Left ventricle myocardium inferior (tissue), 1 donor: ENCODE measurements at places on chromosomes 5 and 9. TPM values are rescaled to one million over a fixed set of nuclear protein-coding genes. Genes with fewer than 3 reads are reported as not detected.

RARS1 gene
- 48.0 TPM for total RNA-seq

CCDC152 gene
- total RNA-seq = 0.80 TPM

SPINK7 gene
- not detected for total RNA-seq

IFNA21 gene
- not detected for total RNA-seq

RGP1 gene
- total RNA-seq = 30.2 TPM

SPATA31C1 gene
- total RNA-seq = not detected

SLC34A1 gene
- not detected for total RNA-seq

ADGRD2 gene
- total RNA-seq = not detected

HARS2 gene
- total RNA-seq = 27.8 TPM

HIGD2A gene
- 217 TPM for total RNA-seq

RABEPK gene
- total RNA-seq = 9.7 TPM

DNM1 gene
- total RNA-seq = 4.9 TPM

CMYA5 gene
- 1,210 TPM for total RNA-seq

ANP32B gene
- 49.9 TPM for total RNA-seq

LCN9 gene
- total RNA-seq = not detected

DNA sequence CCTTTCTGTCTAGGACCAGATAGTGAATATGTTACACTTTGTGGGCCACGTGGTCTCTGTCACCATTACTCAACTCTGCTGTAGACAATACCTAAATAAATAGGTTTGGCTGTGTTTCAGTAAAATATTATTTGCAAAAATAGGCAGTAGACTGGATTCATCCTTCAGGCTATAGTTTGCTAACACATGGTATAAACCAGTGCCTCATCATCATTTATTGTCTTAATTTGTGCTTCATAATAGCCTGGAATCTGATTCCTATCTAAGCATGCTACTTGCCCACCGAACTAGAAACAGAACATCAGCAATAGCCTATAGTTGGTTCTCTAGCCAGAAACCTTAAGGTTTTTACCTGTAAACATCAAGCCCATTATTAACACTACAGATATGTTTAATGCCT, 215.6 kb downstream of the FBXL7 start:
- DNase-seq = no peak

- no peak for DNase-seq
Measured at GRCh38 chr5:33753704-33754103, 138.1 kb downstream of the ADAMTS12 start.

DNA sequence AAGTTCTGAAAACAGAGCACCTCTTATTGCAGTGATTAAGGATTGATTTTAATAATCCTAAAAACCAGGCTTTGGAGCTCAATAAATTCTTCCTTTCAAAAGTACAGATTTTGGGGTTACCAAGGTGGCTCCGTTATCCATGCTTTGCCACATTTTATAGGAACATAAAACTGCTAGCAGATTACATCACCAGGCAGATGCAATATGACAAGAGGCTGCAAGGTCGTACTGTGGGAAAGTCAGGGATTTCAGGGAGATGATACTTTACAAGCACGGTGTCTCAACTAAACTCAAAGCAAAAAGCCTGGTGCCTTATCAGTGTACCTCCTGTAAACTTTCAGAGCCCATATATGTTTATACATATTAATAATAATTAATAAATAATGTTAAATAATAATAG, 28.6 kb downstream of the ADAMTSL1 start:
- DNase-seq = no peak

DNA sequence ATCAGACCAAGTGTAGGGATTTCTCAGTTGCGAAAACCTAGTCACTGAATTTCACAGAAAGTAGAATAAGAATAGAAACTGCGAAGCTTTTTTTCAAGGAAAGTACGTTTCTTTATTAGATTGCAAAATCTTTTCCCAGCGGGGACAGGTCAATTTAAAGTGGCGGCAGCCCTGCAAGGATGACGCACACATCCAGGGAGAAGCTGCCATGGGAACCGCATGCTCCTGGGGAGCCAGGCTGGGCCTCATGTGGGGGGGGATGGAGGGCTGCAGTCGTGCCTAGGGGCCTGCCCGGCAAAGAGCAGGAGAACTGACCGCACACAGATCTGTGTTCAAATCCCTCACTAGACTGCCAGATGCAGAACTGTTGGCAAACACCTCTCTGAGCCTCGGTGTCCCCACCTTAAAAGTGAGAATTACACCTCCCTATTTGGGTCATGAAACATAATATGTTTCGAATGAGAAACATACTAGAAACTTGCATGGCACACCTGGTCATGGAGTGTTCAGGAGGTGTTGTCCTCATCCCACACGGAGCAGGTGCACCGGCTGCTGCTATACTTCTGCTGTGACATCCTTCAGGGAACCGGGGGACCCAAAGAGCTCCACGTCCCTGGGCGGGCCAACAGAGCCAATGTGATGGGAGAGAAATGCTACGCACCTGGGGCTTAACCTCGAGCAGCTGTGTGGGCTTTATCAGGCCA, 127.8 kb upstream of the PHYKPL start:
- DNase-seq = no peak

DNA sequence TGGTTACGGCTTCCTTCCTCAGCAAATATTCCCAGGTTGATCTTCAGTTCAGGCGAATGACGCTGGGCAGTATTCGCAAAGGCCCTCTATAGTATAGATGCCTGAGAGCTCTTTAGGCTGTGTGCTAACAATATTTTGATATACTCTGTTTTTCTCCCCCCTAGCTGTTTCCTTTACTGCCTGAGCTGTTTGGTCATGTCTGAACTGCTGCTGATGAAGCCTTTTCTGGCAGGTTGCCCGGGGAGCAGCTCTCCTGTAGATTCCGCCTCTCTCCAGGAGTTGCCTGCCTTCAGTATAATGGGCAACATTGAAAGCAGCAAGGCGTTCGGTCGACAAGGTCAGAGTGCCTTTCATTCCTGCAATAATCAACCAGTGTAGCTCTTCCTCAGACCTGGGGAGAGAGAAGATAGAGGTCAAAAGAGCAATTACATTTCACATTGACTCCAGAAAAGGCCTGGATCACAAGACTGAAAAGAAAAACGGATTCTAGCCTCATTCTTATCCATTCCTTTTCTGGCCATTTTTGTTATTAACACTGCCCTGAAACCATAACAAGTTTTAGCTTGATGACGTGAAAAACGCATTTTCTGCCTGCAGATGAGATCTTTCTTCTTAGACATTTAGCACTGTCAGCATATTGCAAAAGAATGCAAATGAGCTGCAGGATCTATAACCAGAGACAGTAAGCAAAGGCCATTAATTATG, 60.1 kb upstream of the ZNF608 start:
- peak; percentile 78 for DNase-seq

DNA sequence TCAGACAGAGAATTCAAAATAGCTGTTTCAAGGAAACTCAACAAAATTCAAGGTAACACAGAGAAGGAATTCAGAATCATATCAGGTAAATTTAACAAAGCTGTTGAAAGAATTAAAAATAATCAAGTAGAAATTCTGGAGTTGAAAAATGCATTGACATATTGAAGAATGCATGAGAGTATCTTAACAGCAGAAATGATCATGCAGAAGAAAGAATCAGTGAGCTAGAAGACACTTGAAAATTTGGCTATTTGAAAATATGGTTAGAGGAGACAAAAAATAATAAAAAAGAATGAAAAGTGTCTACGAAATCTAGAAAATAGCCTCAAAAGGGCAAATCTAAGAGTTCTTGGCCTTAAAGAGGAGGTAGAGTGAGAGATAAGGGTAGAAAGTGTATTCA, 22.9 kb downstream of the LMBRD2 start:
- no peak for DNase-seq

- DNase-seq = no peak
Measured at GRCh38 chr9:105436783-105437182, 11.1 kb upstream of the FSD1L start.

DNA sequence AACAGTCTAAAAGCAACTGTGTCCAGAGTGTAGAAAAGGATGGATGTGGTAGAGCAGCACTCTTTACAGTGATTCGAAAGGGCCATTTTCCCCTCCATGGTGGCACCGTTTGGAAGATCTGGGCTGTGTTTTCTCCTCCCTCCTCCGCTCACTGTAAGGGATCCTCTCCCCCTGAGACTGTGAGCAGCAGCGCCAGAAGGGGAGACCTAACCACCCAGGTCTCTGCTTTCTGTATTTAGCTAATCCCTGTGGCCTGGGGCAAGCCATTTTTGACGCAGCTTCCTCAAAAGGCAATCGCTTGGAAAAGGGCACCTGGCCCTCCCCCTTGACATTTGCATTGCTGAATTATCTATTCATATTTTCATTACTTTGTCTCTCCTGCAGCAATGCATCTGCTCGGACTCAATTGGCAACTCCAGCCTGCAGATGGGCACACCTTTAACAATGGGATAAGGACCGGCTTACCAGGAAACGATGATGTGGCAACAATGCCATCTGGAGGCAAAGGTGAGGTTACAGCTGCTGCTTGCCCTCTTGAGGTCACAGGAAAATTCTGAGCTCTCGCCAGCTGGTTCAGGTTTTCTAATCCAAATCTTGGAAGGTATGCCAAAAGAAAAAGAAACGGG, 244.3 kb upstream of the WWC1 start:
- no peak for DNase-seq

- DNase-seq = no peak
Measured at GRCh38 chr5:158796812-158797497, 302.8 kb downstream of the EBF1 start.

DNA sequence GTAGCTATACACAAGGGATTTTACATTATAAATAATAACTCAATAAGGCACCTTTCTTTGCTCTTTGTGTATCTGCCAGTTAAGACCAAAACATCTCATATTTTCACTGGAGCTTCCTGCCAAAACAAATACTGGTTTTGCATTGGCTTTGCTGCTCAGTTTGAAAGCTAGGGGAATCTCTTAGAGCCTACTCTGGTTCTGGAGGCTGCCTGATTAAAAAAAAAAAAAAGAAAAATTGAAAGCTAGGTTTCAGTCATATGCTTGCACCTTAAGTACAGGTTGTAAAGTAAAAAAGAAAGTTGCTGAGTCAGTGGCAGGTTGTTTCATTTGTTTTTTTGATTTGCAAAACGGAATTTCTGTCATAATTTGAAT, 2.3 kb downstream of the DENND4C start:
- no peak for DNase-seq

DNA sequence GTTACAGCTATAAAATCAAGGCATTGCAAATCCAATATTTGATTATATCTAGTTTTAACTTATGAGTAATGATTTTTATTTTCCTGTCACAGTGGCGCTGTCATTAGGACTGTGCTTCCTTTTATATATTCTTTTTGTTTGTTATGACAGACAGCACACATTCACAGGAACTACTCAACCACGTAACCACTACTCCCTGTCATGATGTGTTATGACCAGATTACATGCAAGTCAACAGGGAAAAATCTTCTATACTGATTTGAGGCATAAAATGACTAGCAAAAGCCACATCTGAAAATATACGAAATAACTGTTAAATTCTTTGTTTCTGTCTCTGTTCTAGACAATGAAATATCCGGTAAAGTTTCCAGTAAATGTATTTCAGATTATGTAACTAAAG, 25.4 kb downstream of the SREK1 start:
- DNase-seq = no peak

- peak; percentile 22 for DNase-seq
Measured at GRCh38 chr9:113807173-113808061, 68.7 kb upstream of the ZNF618 start.

- no peak for DNase-seq
Measured at GRCh38 chr9:134073500-134073899, 5.7 kb upstream of the BRD3 start.

GRCh38 chr5:18119156-18119785, 485.0 kb downstream of the TAF11L14 start:
- DNase-seq = no peak

DNA sequence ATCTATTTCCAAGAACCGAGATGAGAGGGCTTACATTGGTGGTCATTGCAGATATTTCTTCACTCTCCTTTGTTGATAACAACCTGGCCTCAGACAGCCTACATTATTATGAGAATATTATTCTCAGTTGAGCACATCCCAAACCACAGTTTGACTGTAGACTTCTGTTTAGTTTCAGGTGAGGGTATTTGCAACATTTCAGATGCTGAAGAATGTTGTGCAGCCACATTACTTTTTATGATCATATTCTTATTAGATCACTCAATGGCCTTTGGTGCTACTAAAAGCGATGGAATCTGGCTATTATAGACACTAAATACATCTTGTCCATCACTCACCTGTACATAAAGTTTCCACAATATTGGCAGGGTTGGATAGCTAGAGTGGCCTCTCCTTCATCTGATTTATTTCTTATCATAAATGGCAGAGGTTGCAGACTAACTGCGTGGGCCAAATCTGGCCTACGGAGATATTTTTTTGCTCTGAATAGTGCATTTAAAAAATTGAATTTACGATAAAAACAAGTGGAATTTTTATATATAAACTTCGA, 26.2 kb upstream of the RICTOR start:
- no peak for DNase-seq

GRCh38 chr5:14599476-14600127, 18.0 kb downstream of the OTULINL start:
- DNase-seq = no peak

GRCh38 chr5:73506459-73506955, 8.3 kb downstream of the BTF3 start:
- DNase-seq = no peak

GRCh38 chr5:145500710-145501109, 334.4 kb downstream of the PRELID2 start:
- DNase-seq = no peak

DNA sequence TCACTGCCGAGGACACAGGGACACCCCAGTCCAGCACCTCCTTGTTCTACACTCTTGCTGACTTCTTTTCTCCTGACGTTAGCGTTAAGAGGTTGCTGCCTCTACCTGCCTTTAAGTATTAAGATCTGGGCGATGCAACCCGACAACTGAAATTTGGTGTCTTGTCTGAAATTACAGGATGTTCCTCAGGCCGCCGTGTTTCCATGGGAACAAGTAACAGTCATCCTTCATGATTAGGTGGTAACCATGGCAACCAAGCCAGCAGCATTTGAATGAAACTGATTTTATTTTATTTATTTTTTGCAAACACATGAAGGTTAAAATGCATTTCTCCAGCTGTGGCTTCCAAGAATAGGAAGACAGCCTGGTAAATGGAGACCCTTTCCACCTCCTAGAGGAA, 20.8 kb downstream of the DAB2IP start:
- no peak for DNase-seq

GRCh38 chr5:172833686-172834414, at the start of gene ERGIC1:
Gene ERGIC1, plus strand, starts transcription at chr5:172834251. Its CDS starts 163 bp downstream, at chr5:172834414.
- DNase-seq = peak; percentile 90

DNA sequence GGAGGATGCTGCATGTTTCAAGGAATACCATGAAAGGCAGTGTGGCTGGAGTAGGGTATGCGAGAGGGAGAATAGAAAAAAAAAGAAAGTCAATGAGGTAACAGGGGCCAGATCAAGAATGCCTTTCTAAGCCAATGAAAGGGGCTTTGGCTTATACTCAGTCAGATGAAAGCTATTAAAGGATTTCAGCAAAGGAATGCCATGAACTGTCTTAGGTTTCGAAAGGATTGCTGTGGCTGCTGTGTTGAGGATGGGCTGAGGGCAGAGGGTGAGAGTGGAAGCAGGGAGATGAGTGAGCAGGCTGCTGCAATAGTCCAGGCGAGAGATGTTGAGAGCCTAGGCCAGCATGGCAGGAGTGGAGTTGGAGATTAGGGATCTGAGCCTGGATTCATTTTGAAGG, 135.4 kb upstream of the CKMT2 start:
- DNase-seq = no peak

GRCh38 chr5:78543292-78543691, 105.3 kb downstream of the LHFPL2 start:
- DNase-seq = no peak
